Fibroblast of lung (primary cell): ENCODE measurements at places on chromosomes 1 and 21. TPM values are rescaled to one million over a fixed set of nuclear protein-coding genes. Genes with fewer than 3 reads are reported as not detected.

NRDC gene
- total RNA-seq = 79.1 and 116 TPM in 2 replicates

FAM78B gene
- 0.33 and 0.51 TPM in 2 replicates for total RNA-seq

IGSF21 gene
- not detected in 2 replicates for total RNA-seq

PTGS2 gene
- 1.3 and 3.3 TPM in 2 replicates for total RNA-seq

TINAGL1 gene
- 3.0 and 3.3 TPM in 2 replicates for total RNA-seq

CSDE1 gene
- total RNA-seq = 915 and 1,392 TPM in 2 replicates

CCDC190 gene
- total RNA-seq = not detected in 2 replicates

ASCL5 gene
- total RNA-seq = under 0.01 TPM in 1 of 2 replicates, not detected in the other

PCBP3 gene
- total RNA-seq = 1.7 and 5.1 TPM in 2 replicates

MROH7 gene
- total RNA-seq = under 0.01 and 0.33 TPM in 2 replicates

GPR137B gene
- 12.9 and 13.6 TPM in 2 replicates for total RNA-seq
